BE2C (cell line): ENCODE measurements at places on chromosomes 11 and 22.

- no peak for DNase-seq
These were observed 409.3 kb downstream of the BRD1 start for GRCh38 chr22:49418341-49418894.

- DNase-seq: no peak
These were observed 315.2 kb upstream of the B3GAT1 start for GRCh38 chr11:134727204-134727603.

DNA sequence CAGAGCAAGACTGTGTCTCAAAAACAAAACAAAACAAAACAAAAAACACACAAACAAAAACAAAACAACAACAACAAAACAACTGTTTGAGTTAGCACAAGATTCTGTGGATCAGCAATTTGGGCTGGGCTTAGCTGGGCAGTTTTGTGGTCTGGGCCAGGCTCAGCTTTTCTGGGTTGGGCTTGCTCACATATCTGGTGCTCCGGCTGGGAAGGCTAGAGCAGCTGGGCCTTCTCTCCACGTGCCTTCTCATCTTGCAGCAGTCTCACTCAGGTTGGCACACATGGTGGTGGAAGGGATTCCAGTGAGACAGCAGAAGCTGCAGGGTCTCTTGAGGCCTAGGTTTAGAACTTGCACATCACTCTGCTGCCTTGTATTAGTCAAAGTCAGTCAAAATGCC is 35.7 kb downstream of the EIF3F start:
- no peak for DNase-seq

DNA sequence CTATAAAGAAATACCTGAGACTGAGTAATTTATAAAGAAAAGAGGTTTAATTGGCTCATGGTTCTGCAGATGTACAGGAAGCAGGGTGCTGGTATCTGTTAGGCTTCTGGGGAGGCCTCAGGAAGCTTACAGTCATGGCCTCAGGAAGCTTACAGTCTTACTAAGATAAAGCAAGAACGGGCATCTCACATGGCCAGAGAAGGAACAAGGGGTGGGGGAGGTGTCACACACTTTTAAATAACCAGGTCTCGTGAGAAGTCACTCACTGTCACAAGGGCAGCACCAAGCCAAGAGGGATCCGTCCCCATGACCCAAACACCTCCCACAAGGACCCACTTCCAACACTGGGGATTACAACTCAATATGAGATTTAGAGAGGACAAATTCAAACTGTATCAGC is 192.8 kb upstream of the B3GAT1 start:
- no peak for DNase-seq

DNA sequence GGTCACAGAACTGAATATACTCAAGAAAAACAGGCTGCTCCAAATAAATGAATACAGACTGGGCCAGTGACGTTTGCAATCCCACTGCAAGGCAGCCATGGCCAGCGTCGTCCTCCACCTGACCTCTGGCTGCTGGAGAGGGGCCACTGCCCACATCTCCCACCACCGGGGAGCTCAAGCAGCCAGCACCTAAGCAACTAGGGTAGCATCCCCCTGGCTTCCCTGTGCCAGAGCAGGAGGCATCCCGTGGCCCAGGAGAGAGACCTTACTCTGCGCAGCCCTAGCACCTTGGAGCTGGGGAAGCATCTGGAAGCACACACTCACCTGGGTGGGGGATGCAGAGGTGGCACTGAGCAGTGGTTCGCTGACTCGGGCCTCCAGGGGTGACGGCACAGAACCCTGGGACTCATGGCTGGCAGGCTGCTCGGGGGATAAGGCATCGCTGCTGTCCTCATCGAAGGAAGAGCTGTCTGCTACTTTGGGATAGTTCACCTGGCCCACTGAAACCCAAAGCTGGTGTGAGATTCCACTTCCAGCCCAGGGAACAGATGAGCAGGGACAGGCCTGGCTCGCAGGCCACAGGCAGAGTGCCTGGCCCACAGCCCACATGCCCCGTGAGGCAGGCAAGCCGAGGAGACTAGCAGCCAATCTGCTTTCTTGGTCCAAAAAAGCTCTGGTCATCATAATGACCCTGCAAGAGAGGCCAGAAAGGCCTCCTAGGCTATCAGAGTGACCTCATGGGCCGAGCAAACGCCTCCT is 53.7 kb downstream of the SGSM3 start:
- DNase-seq: no peak

DNA sequence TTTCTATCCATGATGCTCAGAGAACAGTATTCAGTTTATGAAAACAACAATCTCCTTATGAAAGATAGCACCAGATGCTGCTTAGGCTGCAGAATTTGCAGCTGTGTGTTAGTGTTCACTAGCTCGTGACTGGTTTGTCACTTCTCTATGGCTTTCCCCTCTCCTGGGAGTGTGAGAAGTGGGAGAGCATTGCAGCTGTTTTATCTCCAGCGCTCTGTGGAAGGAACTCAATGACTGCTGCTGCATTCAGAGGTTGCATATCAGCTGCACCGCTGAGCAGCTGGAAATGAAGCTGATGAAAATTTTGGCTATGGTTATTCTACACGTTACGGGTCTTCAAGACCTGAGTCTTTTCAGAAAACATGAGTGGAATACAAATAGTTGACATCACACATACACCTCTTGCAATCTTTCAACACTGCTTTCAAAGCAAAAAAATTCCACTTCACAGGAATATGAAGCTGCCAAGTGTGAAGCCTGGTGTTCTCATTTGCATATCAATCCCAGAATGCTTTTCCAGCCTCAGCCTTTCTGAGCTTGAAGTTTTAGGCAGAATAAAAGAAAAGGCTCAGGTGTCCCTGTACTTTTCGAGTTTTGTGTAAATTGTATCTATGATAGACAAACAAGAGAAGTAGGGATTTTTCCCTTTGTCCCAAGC is 149.3 kb upstream of the DDI1 start:
- no peak for DNase-seq

DNA sequence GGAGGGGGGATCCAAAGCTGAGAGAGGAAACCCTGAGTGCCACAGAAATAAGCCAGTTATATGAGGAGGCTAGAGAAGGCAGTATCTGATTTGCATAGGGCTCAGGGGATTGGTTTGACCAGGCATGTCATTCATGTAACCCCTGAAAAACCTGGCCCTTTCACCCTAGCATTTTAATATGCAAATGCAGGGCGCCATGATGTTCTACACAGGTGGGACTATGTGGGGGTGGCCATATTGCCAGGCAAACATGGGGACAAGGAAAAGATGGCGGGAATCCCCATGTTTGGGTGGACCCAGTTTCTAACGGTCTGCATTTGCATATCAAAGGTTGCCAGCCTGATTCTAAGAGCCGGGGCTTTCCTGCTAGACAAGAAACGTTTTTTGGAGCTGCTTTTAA is 27.2 kb downstream of the CSF2RB start:
- DNase-seq: no peak

DNA sequence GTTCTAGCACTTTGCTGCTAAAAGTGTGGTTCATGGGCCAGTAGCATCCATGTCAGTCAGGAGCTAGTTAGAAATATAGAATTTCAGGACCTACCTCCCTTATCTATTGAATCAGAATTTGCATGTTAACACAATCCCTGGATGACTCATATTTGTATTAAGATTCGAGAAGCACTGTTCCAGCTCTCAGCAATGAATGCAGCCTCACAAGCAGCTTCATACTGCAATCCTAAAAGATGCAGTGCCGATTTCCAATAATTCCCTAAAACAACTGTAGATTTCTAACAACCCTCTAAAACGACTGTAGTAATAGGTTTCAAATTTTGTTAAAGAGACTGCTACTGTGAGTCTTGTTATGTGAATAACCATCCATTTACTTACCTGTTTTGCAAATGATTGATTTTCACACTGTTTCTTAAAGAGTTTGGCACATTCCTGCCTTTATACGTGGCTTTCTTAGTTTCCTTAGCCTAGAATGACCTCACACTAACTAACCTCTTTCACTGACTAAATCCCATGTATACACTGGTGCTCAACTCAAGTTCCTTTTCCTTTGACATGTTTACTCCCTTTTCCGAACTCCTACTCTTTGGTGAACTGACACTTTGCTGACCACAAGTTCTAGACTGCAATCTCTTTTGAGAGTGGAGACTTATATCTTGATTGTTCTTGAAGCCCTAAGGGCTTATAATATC is 511.8 kb downstream of the METTL15 start:
- no peak for DNase-seq

DNA sequence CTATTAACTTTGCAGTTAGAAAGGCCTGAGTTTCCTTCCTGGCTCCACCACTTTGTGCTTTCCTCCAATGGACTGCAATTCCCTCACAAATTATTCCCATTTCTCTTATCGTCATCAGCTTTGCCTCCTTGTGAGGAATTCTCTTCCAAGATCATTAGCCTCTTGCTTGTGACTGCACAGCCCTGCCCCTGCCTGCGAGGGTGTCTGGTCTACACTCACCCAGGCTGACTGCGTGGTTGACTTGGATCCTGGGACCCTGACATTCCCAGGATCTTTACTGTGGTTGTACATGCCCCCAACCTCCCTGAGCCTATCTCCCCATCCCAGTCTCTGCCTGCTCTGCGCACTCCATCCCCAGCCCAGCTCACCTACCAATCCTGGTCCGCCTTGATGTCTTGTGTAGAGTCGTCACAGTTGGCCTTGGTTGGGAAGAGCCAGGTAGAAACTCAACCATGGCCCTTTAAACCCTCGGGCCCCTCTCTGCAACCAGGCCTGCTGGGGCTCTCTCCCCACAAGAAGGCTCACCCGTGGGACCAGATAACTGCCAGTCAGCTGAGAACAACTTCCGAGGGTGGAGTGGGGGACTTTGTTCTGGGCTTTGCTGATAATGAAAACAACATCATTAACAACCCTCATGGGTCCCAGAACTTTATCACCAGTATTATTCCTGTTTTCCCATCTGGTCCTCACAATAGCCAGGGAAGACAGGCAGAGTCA is at the start of gene OR2AT4:
OR2AT4 (minus strand) TSS at position 421 of the 717 bp plus-strand sequence.
- DNase-seq: no peak

- DNase-seq: no peak
These were observed 77.1 kb downstream of the UVRAG start for GRCh38 chr11:75891947-75892739.

- DNase-seq: no peak
These were observed 118.0 kb downstream of the PKNOX2 start for GRCh38 chr11:125282596-125282914.

DNA sequence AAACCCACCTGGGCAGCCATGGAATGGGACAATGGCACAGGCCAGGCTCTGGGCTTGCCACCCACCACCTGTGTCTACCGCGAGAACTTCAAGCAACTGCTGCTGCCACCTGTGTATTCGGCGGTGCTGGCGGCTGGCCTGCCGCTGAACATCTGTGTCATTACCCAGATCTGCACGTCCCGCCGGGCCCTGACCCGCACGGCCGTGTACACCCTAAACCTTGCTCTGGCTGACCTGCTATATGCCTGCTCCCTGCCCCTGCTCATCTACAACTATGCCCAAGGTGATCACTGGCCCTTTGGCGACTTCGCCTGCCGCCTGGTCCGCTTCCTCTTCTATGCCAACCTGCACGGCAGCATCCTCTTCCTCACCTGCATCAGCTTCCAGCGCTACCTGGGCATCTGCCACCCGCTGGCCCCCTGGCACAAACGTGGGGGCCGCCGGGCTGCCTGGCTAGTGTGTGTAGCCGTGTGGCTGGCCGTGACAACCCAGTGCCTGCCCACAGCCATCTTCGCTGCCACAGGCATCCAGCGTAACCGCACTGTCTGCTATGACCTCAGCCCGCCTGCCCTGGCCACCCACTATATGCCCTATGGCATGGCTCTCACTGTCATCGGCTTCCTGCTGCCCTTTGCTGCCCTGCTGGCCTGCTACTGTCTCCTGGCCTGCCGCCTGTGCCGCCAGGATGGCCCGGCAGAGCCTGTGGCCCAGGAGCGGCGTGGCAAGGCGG is 11.4 kb upstream of the ARHGEF17 start:
- DNase-seq: no peak

GRCh38 chr22:20435436-20436306 is 2.0 kb downstream of the SCARF2 start:
- DNase-seq: no peak

DNA sequence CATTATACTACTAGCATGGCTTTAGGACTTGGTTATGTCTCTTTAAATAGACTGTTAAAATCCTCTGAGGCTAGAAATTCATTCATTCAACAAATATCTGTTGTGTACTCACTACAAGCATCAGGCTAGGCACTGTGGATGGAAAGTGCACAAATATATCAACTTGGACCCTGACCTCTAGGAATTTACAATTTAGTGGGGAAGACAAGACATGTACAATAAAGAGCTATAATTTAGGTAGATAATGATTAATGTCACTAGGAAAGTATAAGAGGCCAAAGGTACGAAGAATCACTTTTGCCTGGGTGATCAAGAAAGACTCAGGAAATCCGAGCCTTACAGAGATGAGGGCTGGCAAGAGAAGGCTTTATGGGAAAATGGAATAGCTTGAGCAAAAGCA is 25.6 kb upstream of the BMAL1 start:
- DNase-seq: no peak

GRCh38 chr22:49577168-49578060 is 250.3 kb downstream of the BRD1 start:
- DNase-seq: no peak

GRCh38 chr11:84804041-84804440 is 823.1 kb downstream of the DLG2 start:
- no peak for DNase-seq

DNA sequence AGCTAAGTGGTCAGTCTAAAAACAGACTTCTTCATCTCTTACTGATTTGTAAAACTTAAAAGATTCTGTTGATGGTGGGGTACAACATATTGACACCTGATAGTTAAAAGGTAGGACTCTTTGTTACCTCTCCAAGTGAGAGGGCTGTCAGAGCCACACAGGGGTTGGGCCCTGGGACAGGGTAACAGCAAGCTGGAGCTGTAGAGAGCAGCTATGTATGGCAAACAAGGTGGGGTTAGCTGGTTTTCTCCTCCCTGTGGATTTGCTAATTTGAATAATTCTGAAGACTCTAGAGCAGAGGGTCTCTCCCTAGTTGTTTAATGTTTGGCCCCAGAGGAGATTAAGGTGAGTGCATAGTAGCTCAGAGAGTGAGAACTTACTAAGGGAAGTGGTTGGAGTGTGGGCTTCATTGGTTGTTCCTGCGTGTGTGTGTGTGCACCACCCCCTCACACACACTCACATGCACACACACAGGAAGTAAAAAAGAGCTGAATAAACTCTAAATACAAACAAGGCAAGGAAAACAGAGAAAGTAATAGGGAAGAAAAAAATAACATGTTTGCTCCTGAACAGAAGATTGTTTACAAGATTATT is 9.2 kb upstream of the GAS2 start:
- no peak for DNase-seq

GRCh38 chr22:32202539-32203180 is 2.2 kb downstream of the RFPL2 start:
- DNase-seq: peak; percentile 55

- no peak for DNase-seq
These were observed 56.9 kb downstream of the PARVA start for GRCh38 chr11:12434325-12434654.

GRCh38 chr11:70951139-70951804 is 301.1 kb downstream of the SHANK2 start:
- no peak for DNase-seq

- DNase-seq: no peak
These were observed 58.8 kb downstream of the PDGFD start for GRCh38 chr11:104105155-104105554.

DNA sequence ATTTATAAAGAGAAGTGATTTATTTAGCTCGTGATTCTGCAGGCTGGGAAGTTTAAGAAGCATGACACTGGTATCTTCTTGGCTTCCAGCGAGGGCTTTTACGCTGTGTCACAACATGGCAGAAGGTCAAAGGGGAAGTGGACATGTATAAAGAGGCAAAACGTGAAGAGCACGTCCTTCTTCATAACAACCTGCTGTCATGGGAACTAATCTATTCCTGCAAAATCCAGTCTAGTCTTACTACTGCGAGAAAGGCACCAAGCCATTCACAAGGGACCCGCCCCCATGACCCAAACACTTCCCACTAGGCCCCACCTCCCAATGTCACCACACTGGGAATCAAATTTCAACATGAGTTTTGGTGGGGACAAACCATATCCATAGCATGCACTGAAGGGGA is 58.3 kb downstream of the AMOTL1 start:
- DNase-seq: no peak
